ENCODE measurements at places on chromosomes 11 and 22. TPM values are rescaled to one million over a fixed set of nuclear protein-coding genes. Genes with fewer than 3 reads are reported as not detected.

- no peaks in the 10 kb centered on the region for H3K27me3 ChIP-seq
- H3K4me3 ChIP-seq, result no peak overlapping the region
- H3K4me1 ChIP-seq, result no peaks in the 10 kb centered on the region
- no peak overlapping the region for H3K27ac ChIP-seq
- H3K36me3 ChIP-seq, result no peaks in the 10 kb centered on the region
Observed at GRCh38 chr11:45274206-45274605, 11.9 kb downstream of the SYT13 start.

DNA sequence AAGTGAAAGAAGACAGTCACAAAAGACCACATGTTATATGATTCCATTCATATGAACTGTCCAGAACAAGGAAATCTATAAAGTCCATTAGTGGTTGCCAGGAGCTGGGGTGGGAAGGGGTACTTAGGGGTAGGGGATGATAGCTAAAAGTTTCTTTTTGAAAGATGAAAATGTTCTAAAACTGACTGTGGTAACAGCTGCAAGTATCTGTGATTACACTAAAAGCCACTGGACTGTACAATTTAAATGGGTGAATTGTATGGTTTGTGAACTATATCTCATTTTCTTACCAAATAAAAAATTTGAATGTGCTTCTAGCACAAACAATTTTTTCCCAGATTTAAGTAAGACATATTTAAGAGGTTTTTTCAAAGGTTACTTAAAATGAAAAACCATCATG is 22.1 kb downstream of the CHKA start:
- DNase-seq, result no peak
- H3K4me1 ChIP-seq, result peaks cover 3% of the 10 kb centered on the region
- H3K27ac ChIP-seq, result peak overlapping the region; percentile 10

- H3K27me3 ChIP-seq, result no peaks in the 10 kb centered on the region
- DNase-seq, result no peak
- H3K36me3 ChIP-seq, result peaks cover 7% of the 10 kb centered on the region
- H3K4me1 ChIP-seq, result no peaks in the 10 kb centered on the region
Observed at GRCh38 chr11:12434325-12434654, 56.9 kb downstream of the PARVA start.

MRGPRX3 gene
- polyA plus RNA-seq, result not detected

CLMP gene
- polyA plus RNA-seq, result 3.5 TPM

GUCY1A2 gene
- 1.0 TPM for polyA plus RNA-seq

- H3K27ac ChIP-seq, result no peak overlapping the region
- H3K27me3 ChIP-seq, result no peaks in the 10 kb centered on the region
- H3K4me3 ChIP-seq, result no peak overlapping the region
- no peak for DNase-seq
- H3K4me1 ChIP-seq, result no peaks in the 10 kb centered on the region
- no peaks in the 10 kb centered on the region for H3K36me3 ChIP-seq
Observed at GRCh38 chr11:11895672-11896071, 53.9 kb downstream of the USP47 start.
